Mesenteric fat pad (tissue), 1 donor: ENCODE measurements at places on chromosomes 4 and X. TPM values are rescaled to one million over a fixed set of nuclear protein-coding genes. Genes with fewer than 3 reads are reported as not detected.

SMIM10L2A gene
- total RNA-seq, result 0.39 TPM

SHROOM2 gene
- 0.58 TPM for total RNA-seq

GAGE13 gene
- not detected for total RNA-seq

ASB9 gene
- 2.0 TPM for total RNA-seq

AWAT2 gene
- total RNA-seq, result not detected

F8A1 gene
- total RNA-seq, result 32.8 TPM

MCF2 gene
- not detected for total RNA-seq

PROM1 gene
- total RNA-seq, result 0.35 TPM

AFF1 gene
- 122 TPM for total RNA-seq

ATP2B3 gene
- not detected for total RNA-seq

CXCL8 gene
- 31.5 TPM for total RNA-seq

TSPAN6 gene
- total RNA-seq, result 34.7 TPM

FABP2 gene
- total RNA-seq, result 0.80 TPM

TAF7L gene
- total RNA-seq, result 0.26 TPM

NIPAL1 gene
- total RNA-seq, result 0.51 TPM

HPGD gene
- 12.9 TPM for total RNA-seq

KIAA1210 gene
- not detected for total RNA-seq

UBA6 gene
- total RNA-seq, result 41.3 TPM

TRAM1L1 gene
- 0.64 TPM for total RNA-seq

GPR50 gene
- total RNA-seq, result not detected

MAGEB17 gene
- total RNA-seq, result not detected

GLOD5 gene
- total RNA-seq, result not detected

HEPH gene
- total RNA-seq, result 3.9 TPM

XK gene
- 0.13 TPM for total RNA-seq

ARMCX4 gene
- total RNA-seq, result 10.1 TPM

STOX2 gene
- 6.2 TPM for total RNA-seq

STPG2 gene
- 0.19 TPM for total RNA-seq

NLGN4X gene
- total RNA-seq, result 8.4 TPM

TMEM35A gene
- 0.19 TPM for total RNA-seq

SPANXA1 gene
- not detected for total RNA-seq

AKAP17A gene
- total RNA-seq, result 31.4 TPM

MAGEB5 gene
- total RNA-seq, result not detected

SPON2 gene
- 27.3 TPM for total RNA-seq

NSUN7 gene
- 1.7 TPM for total RNA-seq

TEC gene
- total RNA-seq, result 5.4 TPM

CTAG1A gene
- total RNA-seq, result not detected

GPR82 gene
- total RNA-seq, result 0.42 TPM

EDNRA gene
- 3.6 TPM for total RNA-seq

SHISA3 gene
- 0.48 TPM for total RNA-seq

RFC1 gene
- total RNA-seq, result 31.4 TPM

SPANXD gene
- not detected for total RNA-seq

ALAS2 gene
- total RNA-seq, result 1.1 TPM

KCND1 gene
- 1.3 TPM for total RNA-seq

PPEF2 gene
- not detected for total RNA-seq

DUSP21 gene
- not detected for total RNA-seq

TREX2 gene
- total RNA-seq, result 0.80 TPM

PCDH7 gene
- 0.93 TPM for total RNA-seq

AREG gene
- 41.0 TPM for total RNA-seq

USP26 gene
- not detected for total RNA-seq

TMSB15C gene
- total RNA-seq, result 0.19 TPM
